ENCODE measurements at places on chromosomes 16 and 17.

- DNase-seq: no peak
Observed at GRCh38 chr17:11366272-11366850, 125.3 kb downstream of the SHISA6 start.

DNA sequence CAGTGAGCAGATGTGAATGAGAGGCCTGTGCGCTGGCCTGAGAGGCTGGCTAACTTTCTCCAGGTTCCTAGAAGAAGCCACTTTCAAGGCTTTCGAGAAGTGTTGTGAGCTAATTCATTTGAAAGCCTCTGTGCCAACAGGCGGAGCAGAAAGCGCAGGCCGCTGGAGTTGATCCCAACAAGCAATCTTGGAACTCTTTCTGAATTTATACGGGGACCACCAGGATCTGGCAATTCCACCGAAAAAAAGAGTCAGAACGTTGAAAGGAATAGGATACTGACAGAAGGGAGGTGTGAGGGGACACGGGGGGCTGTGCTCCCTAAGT lies 71.3 kb upstream of the METRNL start:
- no peak for DNase-seq

DNA sequence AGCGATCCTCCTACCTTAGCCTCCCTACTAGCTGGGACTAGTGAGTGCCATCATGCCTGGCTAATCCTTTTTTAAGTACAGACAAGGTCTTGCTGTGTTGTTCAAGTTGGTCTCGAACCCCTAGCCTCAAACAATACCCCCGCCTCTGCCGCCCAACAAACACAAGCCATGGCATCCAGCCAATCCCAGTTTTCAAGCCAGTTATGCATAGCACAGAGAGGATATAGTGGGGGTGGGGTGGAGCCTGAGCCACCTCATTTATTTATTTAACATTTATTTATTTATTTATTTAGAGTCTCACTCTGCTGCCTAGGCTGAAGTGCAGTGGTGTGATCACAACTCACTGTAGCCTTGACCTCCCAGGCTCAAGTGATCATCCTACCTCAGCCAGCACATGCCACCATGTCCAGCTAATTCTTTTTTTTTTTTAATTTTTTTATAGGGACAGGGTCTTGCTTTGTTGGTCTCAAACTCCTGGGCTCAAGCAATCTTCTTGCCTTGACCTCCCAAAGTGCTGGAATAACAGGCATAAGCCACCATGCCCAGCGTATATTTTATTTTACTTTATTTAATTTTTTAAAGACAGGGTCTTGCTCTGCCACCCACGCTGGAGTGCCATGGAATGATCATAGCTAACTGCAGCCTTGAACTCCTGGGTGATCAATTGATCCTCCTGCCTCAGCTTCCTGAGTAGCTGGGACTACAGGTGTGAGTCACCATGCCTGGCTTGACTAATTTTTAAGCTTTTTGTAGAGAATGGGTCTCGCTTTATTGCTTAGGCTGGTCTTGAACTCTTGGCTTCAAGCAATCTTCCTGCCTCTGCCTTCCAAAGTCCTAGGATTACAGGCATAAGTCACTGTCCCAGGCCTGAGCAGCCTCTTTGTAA lies 26.2 kb upstream of the KLHL11 start:
- DNase-seq: no peak

- DNase-seq: no peak
Observed at GRCh38 chr16:89436366-89436765, 54.0 kb downstream of the ANKRD11 start.

- DNase-seq: no peak
Observed at GRCh38 chr16:73794994-73795393, 501.6 kb upstream of the PSMD7 start.

DNA sequence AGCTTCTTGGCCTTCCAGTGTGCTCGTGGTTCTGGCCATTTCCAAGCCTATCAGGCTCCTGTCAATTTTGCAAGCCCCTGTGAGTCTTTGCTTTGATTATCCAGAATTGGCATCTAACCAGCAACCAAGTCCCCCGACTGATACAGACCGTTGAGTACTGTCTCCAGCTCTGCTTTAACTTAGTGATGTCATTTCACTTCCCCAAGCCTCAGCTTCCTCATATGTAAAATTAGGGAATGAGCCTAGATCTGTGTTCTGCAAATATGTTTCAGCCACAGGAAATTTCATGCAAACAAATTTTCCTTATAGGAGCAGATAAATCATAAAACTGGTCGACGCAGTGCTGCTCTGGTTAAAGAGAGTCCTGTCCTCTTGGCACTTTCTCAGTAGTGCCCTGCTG lies 60.1 kb upstream of the WSB1 start:
- DNase-seq: no peak

- DNase-seq: no peak
Observed at GRCh38 chr17:52885882-52886281, 727.4 kb upstream of the CA10 start.

- peak; percentile 55 for DNase-seq
Observed at GRCh38 chr17:28712032-28712704, 480 bp upstream of the PROCA1 start.

GRCh38 chr16:70697594-70698170 lies 11.8 kb upstream of the MTSS2 start:
- DNase-seq: no peak

GRCh38 chr16:85172455-85173145 lies 60.3 kb upstream of the CIBAR2 start:
- DNase-seq: no peak

GRCh38 chr17:10380631-10381408 lies 8.0 kb upstream of the MYH13 start:
- DNase-seq: no peak

- no peak for DNase-seq
Observed at GRCh38 chr16:1953734-1954133, 755 bp downstream of the RPL3L start.

DNA sequence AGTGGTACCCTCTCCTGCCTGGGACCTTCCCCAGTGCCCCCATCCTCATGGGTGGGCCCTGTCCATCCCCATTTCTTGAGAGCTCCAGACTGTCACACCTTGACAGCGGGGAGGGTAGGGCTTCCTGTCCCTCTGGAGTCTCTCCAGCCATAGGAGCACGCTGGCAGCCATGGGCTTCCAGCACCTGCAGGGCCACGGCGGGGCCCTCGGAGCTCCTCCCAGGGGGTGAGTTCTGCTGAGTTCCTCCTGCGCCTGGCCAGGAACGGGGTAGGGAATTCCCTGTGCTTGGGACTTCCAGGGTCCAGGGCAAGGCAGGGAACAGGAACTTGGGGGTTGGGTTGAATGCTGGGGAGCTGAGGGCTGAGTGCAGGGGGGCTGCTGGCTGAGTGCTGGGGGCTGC lies 23.0 kb upstream of the AATK start:
- DNase-seq: no peak

DNA sequence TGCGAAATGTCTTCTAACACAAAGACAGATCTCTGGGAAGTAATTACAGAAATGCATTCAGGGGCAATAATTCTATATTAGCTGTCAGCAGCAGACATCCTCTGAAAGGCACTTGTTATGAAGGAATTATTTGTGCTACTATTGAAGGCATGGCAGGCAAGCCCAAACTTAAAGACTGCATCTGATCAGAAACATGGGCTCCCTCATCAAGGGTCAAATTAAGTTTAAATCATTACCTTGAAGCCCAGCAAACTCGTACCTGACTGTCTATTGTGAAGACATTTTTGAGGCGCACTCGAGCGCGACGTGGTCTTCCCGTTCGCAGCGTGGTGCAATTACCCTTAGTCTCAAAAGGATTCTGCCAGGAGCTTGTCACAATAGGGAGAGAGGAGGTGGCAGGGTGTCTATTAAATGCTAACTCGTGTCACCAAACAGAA lies 110.6 kb downstream of the ZNF423 start:
- no peak for DNase-seq

DNA sequence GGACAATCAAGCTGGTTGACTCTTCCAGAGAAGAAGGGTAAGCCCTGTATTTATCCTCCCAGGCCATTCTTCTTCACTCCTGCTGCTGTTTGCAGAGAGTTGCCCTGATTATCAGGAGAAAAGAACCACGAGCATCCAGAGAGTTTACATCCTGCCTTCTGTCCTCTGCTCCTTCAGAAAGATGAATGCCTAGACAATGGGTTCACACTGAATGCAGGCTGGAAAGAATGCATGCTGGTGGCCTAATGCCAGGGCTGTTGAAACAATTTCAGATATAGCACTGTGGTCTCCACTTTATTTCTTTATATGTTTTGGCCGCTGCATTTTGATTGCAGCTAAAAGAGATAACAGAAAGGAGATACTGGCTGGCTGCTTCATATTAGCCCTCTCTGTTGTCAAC lies 21.2 kb upstream of the HAS3 start:
- DNase-seq: no peak

GRCh38 chr17:4949321-4950074 lies 1.2 kb upstream of the PFN1 start:
- DNase-seq: peak; percentile 67

- DNase-seq: no peak
Observed at GRCh38 chr17:76775021-76775600, 37.2 kb downstream of the MFSD11 start.

GRCh38 chr17:67569015-67569451 lies 148.7 kb upstream of the NOL11 start:
- DNase-seq: no peak

GRCh38 chr17:7479213-7480088 lies at the start of gene ZBTB4:
Gene ZBTB4 (minus strand): TSS chr17:7479631. CDS start chr17:7466801, 12,830 bp downstream.
- DNase-seq: peak; percentile 56

DNA sequence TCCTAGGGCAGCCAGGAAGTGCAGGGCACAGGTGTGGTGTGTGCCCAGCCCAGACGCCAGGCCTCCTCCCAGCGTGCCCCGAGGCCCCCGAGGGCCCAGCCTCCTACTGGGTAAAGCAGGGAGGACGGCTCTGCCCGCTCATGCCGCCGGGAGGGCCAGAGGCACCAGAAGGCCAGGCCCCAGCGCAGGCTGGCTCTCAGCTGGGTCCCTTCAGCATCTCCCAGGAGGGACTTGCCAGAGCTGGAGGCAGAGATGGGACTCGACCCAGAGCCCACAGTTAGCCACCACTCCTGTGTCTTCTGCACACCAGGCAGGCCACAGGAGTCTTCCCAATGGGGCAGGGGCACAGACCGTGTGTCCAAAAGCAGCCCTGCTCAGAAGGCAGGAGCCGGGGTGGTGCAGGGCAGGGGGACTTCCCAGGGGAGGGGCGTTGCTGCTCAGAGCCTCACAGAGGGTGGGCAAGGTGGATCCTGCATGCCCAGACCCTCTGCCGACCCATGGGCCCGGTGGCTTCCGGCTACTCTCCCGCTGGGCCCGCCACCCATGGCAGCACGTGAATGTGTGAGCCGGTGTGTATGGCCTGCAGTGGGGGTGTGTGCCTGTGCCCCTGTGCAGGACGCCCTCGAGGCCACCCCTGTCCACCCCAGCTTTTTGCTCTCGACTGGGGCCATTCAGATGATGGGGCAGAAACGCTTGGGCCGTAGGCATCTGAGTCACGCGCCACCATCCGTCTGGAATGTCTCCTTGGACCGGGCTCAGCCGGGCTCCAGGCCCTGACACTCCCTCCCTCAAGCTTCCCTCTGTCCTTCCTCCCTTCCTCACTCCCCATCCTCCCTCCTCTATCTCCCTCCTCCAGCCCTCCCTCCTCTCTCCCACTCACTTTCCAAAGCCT lies 5.7 kb upstream of the ZNF469 start:
- no peak for DNase-seq

GRCh38 chr16:81201267-81201666 lies 37.2 kb upstream of the BCO1 start:
- no peak for DNase-seq

- no peak for DNase-seq
Observed at GRCh38 chr16:69918241-69918640, 32.9 kb upstream of the CLEC18A start.

GRCh38 chr16:77043076-77043475 lies 147.9 kb upstream of the MON1B start:
- no peak for DNase-seq

DNA sequence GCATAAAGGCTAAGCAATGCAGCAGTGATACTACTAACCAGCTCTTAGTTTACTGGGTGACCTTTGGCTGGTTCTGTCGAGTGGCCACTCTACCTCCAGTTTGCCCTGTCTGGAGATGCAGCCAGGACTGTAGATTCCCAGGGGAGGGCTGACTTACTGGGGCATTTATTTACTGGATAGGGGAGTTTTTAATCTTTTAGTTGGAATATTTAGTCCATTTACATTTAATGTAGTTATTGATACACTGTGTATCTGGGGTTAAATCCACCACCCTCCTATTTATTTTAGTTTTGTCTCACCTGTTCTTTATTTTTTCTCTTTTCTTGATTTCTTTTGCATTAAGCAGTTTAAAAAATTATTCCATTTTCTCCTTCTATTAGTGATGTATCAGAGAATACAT lies 112.9 kb downstream of the RPTOR start:
- no peak for DNase-seq

GRCh38 chr16:54928411-54929089 lies 2.1 kb upstream of the IRX5 start:
- no peak for DNase-seq

GRCh38 chr16:85134076-85134788 lies 22.0 kb upstream of the CIBAR2 start:
- DNase-seq: no peak

DNA sequence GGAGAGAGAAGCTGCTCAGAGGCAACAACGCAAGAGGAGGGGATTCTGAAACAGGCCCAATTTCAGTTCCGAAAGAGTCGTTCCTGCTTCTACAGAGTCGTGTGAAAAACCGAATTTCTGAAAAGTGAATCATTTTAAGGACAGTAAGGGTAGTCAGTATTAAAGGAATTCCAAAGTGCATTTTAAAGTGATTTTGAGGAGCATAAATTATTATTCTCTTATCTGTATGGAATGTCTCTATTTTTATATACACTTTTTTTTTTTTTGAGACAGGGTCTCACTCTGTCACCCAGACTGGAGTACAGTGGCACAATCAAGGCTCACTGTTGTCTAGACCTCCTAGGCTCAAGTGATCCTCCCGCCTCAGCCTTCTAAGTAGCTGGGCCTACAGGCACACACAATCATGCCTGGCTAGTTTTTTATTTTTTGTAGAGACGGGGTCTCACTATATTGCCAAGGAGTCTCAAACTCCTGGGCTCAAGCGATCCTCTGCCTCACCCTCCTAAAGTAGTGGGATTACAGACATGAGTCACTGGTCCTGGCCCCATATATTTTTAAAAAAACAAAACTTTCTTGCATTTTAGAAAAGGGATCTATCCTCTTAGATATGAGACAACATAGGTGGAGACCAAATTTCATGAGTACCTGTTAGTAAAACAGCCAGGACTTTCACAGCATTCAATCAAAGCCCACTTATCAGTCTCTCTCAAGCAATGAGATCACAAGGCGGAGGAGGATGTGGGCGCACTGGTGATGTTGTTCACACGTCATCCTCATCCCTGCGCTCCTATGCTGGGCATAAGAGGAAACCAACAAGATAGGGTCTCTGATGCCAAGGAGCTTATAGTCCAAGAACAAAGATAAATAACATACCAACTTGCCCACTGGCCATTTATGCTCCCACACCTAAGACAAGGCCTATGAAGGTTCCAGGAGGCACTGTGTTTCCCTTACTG lies 53.2 kb downstream of the SMG6 start:
- DNase-seq: no peak
